IMR-90 (cell line): ENCODE measurements at places on chromosomes 7 and 10. TPM values are rescaled to one million over a fixed set of nuclear protein-coding genes. Genes with fewer than 3 reads are reported as not detected.

The GCK gene
- 0.18 and 0.28 TPM in 2 replicates for total RNA-seq

The GBX1 gene
- total RNA-seq, result not detected in 2 replicates

The CTAGE4 gene
- total RNA-seq, result not detected in 2 replicates

The PCGF6 gene
- total RNA-seq, result 6.5 and 10.0 TPM in 2 replicates

The PPP1R9A gene
- not detected in 2 replicates for total RNA-seq

The GPC2 gene
- total RNA-seq, result 1.4 and 1.8 TPM in 2 replicates

The GARS1 gene
- total RNA-seq, result 105 and 209 TPM in 2 replicates

The CC2D2B gene
- total RNA-seq, result not detected in 2 replicates

The CAV2 gene
- 199 and 217 TPM in 2 replicates for total RNA-seq

The CLRN3 gene
- not detected in 2 replicates for total RNA-seq

The EPO gene
- total RNA-seq, result not detected in 2 replicates

The SEC31B gene
- total RNA-seq, result 1.1 and 1.3 TPM in 2 replicates

The OR6B1 gene
- total RNA-seq, result not detected in 2 replicates

The ERVW-1 gene
- total RNA-seq, result not detected in 2 replicates

The METTL27 gene
- 1.7 and 2.3 TPM in 2 replicates for total RNA-seq

The RSBN1L gene
- 14.7 and 23.6 TPM in 2 replicates for total RNA-seq

The AKR1C3 gene
- total RNA-seq, result 0.18 and 0.28 TPM in 2 replicates

The CH25H gene
- total RNA-seq, result 0.18 TPM in 1 of 2 replicates, not detected in the other

The CD36 gene
- total RNA-seq, result 0.54 and 0.56 TPM in 2 replicates

The PRXL2A gene
- 0.90 and 1.1 TPM in 2 replicates for total RNA-seq

The PIK3CG gene
- under 0.01 TPM in 2 replicates for total RNA-seq

The OR2A5 gene
- total RNA-seq, result not detected in 2 replicates

The AGR2 gene
- total RNA-seq, result not detected in 2 replicates

The LIPF gene
- total RNA-seq, result not detected in 2 replicates

The ICA1 gene
- total RNA-seq, result not detected in 2 replicates

The CCL24 gene
- total RNA-seq, result not detected in 2 replicates

The TYW1B gene
- 1.7 and 1.8 TPM in 2 replicates for total RNA-seq

The COBL gene
- under 0.01 TPM in 1 of 2 replicates, not detected in the other for total RNA-seq

The MMRN2 gene
- 0.56 and 1.8 TPM in 2 replicates for total RNA-seq

The AFAP1L2 gene
- under 0.01 TPM in 1 of 2 replicates, not detected in the other for total RNA-seq

The CXCL12 gene
- 15.8 and 16.9 TPM in 2 replicates for total RNA-seq

The TMEM213 gene
- not detected in 2 replicates for total RNA-seq

The FAM25A gene
- total RNA-seq, result not detected in 2 replicates

The CUBN gene
- 0.54 and 0.83 TPM in 2 replicates for total RNA-seq

The CNPY1 gene
- not detected in 2 replicates for total RNA-seq

The CHRM2 gene
- 144 and 184 TPM in 2 replicates for total RNA-seq

The SPDYE6 gene
- not detected in 2 replicates for total RNA-seq

The LOXL4 gene
- total RNA-seq, result 17.5 and 20.8 TPM in 2 replicates

The HECW1 gene
- 1.1 and 1.3 TPM in 2 replicates for total RNA-seq

The PRKCQ gene
- total RNA-seq, result under 0.01 TPM in 1 of 2 replicates, not detected in the other

The ZNF804B gene
- total RNA-seq, result not detected in 2 replicates

The CDH23 gene
- total RNA-seq, result under 0.01 TPM in 2 replicates

The NPC1L1 gene
- not detected in 2 replicates for total RNA-seq

The HMX3 gene
- total RNA-seq, result not detected in 2 replicates

The GBF1 gene
- total RNA-seq, result 36.4 and 38.7 TPM in 2 replicates

The TDRD1 gene
- total RNA-seq, result not detected in 2 replicates

The SRRM3 gene
- total RNA-seq, result 0.18 and 0.28 TPM in 2 replicates

The NXPH1 gene
- not detected in 2 replicates for total RNA-seq

The TMEM236 gene
- total RNA-seq, result not detected in 2 replicates

The KCP gene
- total RNA-seq, result not detected in 2 replicates

The GFRA1 gene
- 8.6 and 9.1 TPM in 2 replicates for total RNA-seq

The CTTNBP2 gene
- 11.3 and 11.4 TPM in 2 replicates for total RNA-seq
